Esophagus muscularis mucosa (tissue), 4 donors: ENCODE measurements at places on chromosomes 12 and 14.

DNA sequence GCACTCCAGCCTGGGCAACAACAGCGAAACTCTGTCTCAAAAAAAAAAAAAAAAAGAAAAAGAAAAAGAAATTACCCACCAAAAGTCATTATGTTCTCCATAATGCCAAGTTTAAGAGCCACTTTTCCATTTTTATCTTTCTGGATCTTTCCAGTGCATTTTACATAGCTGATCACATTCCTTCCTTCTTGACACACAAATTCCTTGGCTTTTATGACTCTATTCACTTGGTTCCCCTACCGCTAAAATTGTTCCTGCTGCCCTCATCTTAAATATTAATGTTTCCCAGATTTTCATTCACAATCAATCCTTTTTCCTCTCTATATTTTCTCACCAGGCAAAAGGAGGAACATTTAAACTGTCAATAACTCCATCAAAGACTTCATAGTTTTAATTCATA lies 20.2 kb downstream of the KLHL28 start:
- DNase-seq: no peak

DNA sequence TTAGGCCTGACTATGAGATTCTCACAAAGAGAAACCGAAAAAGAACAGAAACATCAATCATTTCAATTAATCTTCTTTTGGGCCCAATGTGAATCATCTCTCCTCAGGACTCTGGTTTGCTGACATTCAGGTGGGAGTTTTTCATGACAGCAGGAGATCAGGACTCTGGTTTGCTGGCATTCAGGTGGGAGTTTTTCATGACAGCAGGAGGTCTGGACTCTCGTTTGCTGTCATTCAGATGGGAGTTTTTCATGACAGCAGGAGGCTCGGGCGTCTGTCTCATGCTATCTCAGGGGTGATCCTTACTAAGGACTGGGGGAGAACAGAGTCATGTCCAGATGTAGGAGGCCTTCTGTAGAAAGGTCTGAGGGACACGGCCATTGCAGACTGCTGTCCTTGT lies 40.1 kb upstream of the PARP11 start:
- DNase-seq: no peak

GRCh38 chr14:100213587-100213955 lies 25.4 kb upstream of the YY1 start:
- no peak for DNase-seq

DNA sequence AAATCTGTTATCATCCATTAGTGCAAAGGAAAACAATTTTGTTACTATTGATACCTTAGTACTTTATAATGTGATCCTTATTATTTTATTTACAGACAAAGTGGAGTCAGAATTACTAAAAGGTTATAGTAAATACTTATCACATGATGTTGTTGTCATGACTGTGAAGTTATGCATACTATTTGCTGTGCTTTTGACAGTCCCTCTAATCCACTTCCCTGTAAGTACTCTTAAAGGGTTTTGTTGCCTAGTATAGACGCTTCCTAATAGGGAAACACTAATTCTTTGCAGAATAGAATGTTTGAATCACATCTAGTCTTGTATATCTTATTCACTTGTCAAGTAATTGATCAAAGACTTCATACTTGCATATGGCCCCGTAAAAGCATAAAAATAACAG lies 69.4 kb downstream of the SLC38A6 start:
- no peak for DNase-seq

DNA sequence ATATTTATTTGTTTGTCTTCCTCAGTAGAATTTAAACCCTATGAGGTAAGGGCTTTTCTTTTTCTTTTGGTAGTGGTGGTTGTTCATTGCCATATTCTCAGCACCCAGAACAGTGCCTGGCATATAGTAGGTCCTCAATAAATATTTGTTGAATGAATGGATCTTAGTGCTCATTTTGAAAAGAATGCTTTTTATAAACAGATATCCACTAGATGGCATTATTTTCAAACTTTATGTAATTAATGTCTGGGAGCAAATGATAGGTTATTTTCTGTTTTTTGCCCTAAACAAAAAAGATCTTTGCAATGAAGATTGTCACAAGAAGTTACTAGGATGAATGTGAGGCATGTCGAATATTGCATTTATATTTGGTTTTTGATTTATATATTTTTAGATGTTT lies 64.1 kb downstream of the RAD51B start:
- DNase-seq: no peak
